T follicular helper cell (primary cell): ENCODE measurements at places on chromosomes 2 and 18.

DNA sequence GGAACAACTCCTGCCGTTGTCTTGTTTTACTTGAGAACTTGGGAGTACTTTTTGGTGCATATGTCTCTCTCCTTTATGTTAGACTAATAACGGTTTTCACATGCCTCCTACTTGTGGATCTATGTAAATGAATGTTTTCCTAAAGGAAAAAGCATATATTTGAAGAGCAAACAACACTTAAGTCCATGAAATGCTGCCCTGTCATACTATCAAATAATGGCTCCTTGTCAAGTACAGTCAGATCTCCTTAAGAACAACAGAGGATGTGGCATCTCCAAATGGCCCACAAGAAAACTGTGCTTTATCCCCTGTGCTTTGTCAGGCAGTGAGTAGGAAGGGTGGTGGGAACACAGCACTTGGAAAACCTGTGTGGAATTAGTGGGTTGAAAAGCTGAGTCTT lies 198.2 kb downstream of the PTGR3 start:
- DNase-seq = no peak

GRCh38 chr18:7358989-7359726 lies 128.3 kb downstream of the LRRC30 start:
- no peak for DNase-seq

DNA sequence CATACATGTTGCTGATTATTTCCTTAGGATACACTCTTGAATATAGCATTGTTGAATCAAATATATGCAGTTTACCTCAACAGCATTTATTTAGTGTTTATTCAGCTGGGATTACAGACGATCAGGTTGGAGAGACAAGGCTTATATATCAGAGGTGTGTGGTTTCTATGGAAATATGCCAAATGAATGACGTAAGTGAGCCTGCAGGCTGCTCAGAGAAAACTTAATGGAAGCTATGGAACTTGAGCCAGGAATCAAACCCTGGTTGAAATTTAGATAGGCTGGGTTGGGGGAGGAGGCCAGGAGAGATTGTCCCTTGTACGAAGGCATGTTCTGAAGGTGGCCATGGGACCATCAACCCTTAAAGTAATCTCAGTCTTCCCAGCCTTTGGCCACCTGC lies 79.5 kb downstream of the INPP4A start:
- no peak for DNase-seq

DNA sequence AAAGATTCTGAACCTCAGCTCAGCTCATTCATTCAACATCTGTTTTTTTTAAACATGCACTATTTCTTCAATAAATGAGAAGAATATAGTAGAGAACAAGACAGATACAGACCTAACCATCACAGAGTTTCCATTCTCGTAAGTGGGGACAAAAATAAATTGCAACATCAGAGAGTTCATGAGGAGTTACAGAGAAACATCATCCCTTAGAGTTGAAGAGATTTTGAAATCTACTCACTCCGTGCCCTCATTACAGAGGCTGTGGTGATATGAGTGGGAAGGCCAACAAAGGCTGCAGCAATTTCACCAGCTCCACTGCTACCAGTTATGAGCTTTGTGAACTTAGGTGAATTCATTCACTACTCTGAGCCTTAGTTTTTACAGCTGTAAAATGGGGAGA lies 399.3 kb downstream of the BCL11A start:
- no peak for DNase-seq

DNA sequence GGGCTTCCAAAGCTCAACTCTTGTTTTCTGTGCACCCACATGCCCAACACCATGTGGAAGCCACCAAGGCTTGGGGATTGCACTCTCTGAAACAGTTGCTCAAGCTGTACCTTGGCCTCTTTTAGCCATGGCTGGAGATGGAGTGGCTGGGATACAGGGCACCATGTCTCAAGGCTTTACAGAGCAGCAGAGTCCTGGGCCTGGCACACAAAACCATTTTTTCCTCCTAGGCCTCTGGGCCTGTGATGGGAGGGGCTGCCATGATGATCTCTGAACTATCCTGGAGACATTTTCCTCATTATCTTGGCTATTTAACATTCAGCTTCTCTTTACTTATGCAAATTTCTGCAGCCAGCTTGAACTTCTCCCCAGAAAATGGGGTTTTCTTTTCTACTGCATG lies 179.7 kb upstream of the LRP1B start:
- DNase-seq = no peak

- DNase-seq = no peak
These were observed 33.0 kb upstream of the CCDC195 start for GRCh38 chr2:224749136-224749535.

GRCh38 chr2:239688122-239688681 lies 287.4 kb upstream of the HDAC4 start:
- DNase-seq = no peak

- no peak for DNase-seq
These were observed 263.1 kb downstream of the TNS1 start for GRCh38 chr2:217739741-217740140.

- DNase-seq = no peak
These were observed 175.7 kb downstream of the METTL4 start for GRCh38 chr18:2395427-2396161.

- no peak for DNase-seq
These were observed 402.8 kb downstream of the CLIP4 start for GRCh38 chr2:29518010-29518409.

DNA sequence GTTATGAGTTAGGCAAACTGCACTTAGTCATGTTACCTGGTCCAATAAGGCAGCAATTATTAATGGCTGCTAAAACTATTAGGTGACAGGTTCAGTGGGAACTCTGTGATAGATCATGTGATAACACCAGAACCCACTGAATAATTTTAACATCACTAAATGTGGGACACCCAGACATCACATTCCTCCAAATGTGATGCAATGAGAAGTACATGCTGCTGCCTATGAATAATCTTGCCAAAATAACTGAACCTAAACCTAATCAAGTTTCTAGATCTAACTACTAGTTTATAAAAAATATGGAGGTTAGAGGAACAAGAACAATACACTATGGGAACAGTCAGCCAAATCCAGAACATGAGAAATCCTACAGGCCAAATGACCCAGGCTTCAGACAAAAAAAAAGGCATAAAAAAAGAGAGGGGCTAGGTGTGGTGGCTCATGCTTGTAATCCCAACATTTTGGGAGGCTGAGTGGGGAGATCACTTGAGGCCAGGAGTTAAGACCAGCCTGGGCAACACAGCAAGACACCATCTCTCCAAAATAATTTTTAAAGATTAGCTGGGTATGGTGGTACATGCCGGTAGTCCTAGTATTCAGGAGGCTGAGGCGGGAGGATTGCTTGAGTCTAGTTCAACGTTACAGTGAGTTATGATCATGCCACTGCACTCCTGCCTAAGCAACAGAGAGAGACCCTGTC lies 7.0 kb upstream of the ACTR2 start:
- DNase-seq = no peak

- DNase-seq = no peak
These were observed 89.8 kb upstream of the NFATC1 start for GRCh38 chr18:79305911-79306310.

DNA sequence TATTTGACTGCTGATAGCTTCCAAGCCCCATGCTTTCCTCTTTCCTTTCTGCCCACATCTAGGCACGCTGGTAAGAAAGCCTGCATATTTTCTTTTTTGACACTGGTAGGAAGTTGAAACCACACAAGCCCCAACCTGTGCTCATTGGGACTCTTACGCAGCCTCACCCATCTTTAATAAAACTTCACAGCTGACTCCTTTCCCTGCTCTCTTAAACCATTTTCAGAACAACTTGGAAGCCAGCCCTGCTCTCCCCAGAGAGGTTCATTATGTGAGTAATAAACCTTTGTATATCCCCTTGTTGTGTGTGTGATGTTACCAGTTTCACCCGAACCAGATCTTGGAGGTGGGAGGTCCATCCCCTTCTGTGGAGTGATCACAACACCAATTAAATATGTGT lies 268.4 kb downstream of the GPD2 start:
- DNase-seq = no peak

DNA sequence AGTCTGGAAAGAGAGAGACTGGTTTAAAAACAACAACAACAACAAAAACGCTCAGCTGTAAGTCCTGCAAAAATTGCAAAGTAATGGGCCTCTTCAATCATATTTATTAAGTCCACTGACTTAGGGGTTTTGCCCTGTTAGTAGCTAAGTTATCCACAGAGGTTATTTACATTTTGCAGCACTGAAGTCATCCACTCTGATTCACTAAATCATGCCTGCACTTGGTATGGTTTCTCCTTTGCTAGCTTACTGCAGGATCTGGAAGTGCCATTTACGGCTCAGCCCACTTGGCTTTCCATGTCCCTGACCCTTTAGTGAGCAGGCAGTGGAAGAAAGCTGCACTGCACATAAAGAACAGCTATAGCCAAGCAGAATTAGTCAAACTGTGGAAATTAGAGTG lies 484.4 kb downstream of the NRXN1 start:
- no peak for DNase-seq

DNA sequence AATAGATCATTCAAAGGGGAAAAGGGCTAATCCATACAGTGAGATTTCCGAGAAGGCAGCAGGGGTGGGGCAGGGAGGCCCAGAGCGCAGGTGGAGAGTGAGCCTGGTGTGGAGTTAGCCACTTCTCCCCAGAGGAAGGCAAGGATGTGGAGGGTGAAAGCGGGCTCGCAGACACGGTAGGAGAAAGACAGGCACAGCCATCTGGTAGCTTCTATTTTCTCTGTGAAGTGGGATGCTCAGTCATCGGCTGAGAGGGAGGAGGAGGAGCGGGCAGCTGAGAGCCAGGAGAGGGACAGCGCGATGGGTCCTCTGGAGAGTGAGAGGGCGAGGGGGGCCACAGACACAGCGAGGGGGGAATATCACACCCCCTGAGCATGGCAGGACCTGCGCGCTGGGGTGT lies 153.3 kb upstream of the NDUFV2 start:
- no peak for DNase-seq

DNA sequence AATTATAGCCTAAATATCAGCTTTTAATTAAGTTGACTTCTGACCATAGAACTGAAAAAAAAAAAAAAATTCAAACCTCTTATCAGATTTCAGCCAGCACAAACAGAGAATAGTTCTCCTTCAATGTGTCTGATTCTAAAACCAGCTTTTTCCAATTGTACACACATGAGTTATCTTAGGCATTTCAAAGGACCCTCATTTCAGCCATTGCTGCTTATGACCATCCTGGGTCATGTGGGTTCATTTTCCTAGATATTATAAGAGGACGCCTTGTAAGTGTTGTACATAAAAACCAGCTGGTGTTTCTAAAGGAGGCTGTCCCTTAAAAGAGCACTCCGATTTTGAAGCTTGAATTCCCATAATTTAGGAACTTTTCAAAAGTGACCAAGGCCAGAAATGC lies 62.3 kb upstream of the DYNC1I2 start:
- no peak for DNase-seq

DNA sequence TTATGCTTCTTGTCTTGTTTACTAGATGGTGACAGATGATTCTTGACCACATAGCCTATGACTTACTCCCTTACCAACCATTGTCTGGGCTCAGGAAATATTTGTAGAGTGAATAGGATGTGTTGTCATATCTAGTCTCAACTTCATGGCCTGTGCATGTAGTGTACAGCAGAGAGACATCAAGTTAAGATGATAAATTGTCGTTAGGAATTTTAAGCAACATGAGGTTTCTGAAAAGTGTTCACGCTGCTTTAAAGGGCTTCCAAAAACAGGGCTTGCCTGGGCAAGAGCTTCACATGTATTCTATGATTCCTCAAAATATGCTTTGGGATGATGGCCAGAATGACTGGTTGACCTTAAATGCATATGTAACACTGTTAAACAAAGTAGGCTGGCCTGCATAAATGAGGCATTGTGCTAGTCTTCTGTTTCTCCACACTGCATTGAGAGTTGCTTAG lies 424.0 kb downstream of the RND3 start:
- no peak for DNase-seq

DNA sequence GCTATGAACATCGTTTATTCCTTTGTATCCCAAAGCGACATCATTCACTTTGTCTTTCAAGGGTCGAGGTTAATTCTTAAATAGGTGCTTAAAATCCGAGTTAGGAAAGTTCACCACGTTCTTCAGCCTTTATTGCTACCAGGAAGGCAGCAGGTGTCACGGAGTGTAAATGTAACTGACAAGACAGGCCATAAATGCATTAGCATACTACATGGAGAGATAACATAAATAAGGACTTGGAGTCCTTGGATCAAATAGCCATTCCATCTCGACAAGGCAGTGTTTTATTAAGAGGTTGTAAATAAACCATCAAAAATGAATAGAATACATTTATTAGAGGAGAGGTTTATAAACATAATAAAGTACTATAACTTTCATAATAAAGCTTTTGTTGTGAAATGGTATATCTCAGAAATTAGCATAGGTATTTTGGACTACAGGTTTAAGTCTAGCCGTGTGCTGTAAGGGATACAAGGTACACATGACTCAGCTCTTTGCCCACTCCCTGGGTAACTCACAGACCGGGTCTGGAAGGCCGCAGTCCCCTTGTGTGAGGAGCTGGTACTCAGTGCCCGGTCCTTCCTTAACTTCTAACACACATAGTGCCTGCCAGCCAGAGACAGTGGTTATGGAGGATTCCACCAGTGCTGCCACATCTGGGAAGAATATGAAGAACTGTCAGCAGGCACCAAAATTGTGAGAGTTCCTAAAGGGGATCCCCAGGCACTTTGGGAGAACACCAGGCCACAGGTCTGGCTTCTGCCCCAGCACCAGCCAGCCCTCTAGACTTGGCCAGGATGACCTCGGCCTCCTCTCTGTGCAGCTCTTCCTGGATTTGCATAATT lies 29.4 kb downstream of the CAPN13 start:
- DNase-seq = no peak
